ENCODE measurements at places on chromosomes 11 and 22.

- DNase-seq = no peak
These were observed 427.9 kb upstream of the DDI1 start for GRCh38 chr11:103608566-103608965.

DNA sequence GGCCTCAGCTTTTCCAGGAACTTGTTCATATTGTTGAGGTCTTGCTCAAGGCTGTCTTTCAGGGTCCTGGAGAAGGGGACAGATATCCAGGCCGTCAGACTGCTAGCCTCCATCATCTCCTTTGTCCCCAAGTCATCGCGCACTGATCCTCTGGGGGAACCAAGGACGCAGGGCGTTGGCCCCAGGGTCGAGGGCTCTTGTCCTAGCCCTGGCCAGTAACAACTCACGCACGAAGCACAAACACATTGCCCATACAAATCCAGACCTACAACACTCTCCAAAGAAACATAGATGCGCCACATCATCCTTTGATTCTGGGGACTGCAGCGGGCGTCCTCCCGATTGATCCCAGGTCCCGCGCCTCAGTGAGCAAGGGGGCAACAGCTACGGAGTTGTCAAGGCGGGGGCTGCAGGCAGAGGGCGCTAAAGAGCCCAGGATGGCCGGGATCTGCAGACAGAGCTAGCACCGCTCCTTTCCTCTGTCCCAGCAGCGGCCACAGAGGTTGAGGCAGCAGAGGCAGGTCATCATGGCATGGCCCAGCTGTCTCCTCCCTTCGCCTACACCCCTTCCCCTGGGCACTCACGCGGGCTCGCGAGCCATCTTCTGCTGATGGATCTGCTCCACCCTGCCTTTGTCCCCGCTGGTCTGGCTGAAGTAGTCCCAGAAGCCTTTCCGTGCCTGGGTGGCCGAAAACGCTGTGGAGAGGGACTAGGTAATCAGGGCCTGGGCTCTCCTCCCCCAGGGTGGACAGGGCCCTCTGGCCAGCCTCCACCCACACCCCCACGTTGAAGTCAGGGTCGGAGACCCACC, 472 bp downstream of the APOA5 start:
- peak; percentile 75 for DNase-seq

- no peak for DNase-seq
These were observed 8.5 kb upstream of the TMPRSS4 start for GRCh38 chr11:118068206-118068944.

GRCh38 chr11:532527-532985, 2.8 kb downstream of the HRAS start:
- no peak for DNase-seq

DNA sequence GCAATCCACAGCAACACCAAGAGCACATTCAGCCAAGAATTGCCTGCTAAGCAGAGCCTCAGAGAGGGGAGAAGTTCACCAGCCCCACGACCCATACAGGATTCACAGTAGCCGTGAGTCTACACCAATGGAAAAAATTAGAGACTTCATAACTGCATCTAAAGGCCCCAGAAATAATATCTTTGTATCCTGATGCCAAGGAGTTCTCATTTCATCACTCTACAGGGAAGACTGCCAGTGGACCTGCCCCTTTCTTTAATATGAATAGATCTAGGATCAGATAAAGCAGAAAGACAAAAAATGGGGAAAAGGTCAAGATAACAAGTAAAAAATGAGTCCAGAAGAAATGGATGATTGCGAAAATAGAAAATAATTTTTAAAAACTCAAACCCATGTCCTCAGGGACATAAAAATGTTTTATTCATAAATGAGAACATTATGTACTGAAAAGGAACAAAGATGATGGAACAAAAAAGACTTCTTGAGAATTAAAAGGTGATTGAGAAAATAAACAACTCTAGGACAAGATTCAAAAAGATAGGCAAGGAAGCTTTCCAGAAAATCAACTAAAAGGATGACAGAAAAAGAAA, 9.5 kb downstream of the APOL3 start:
- no peak for DNase-seq

DNA sequence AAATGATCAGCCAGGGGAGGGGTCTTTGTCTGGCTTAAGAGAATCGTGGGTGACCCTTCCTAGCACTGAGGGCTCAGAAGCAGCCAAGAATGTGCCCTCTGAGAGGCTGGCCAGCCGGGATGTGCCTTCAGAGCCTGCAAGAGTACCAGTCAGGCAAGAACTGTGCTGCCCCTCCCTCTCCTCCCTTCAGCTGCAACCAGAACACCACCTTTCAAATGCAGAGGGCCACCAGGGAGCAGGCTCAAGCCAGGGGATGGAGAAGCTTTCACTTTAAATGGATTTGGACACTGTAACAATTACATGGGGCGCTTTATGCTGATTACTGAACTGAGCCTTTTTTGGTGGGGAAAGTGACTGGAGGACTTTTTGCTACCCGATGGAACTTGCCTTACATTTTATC, 44.9 kb upstream of the TENM4 start:
- DNase-seq = no peak

GRCh38 chr11:125468852-125469251, 27.2 kb downstream of the FEZ1 start:
- no peak for DNase-seq

- no peak for DNase-seq
These were observed 93.6 kb downstream of the PDE2A start for GRCh38 chr11:72580642-72580950.

DNA sequence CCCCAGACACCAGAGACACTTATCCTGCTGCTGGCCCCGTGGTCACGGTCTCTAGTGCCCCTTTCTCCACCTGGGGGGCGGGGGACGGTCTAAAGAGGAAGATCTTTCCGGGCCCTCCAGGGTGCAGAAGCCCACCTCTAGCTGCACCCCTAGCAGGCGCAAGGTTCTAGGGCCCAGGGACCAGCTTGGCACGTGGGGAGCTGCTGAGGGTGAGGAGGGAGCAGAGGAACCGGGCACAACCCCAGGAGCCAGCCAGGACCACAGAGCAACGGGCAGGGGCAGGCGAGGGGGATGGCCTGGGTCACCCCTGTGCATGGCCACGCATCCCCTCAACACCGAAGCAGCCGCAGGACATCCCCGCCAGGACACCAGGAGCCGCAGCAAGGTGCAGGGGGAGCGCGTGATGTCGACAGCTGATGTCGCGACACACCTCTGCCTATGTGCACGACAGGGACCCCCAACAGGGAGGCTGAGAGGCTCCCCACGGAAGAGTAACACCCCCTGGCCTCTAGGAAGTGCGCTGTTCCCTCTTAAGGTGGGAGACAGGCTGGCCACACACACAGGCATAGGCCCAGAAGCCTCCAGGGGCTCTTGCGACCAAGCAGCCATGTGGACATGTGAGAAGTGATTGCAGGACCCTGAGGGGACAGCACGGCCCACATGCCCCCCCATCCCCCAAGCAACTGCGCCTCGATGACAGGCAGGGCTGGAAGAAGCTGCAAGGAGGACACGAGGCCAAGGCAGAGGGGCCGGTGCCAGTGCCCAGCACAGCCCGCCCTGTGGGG, 5.1 kb downstream of the LRFN4 start:
- DNase-seq = no peak

DNA sequence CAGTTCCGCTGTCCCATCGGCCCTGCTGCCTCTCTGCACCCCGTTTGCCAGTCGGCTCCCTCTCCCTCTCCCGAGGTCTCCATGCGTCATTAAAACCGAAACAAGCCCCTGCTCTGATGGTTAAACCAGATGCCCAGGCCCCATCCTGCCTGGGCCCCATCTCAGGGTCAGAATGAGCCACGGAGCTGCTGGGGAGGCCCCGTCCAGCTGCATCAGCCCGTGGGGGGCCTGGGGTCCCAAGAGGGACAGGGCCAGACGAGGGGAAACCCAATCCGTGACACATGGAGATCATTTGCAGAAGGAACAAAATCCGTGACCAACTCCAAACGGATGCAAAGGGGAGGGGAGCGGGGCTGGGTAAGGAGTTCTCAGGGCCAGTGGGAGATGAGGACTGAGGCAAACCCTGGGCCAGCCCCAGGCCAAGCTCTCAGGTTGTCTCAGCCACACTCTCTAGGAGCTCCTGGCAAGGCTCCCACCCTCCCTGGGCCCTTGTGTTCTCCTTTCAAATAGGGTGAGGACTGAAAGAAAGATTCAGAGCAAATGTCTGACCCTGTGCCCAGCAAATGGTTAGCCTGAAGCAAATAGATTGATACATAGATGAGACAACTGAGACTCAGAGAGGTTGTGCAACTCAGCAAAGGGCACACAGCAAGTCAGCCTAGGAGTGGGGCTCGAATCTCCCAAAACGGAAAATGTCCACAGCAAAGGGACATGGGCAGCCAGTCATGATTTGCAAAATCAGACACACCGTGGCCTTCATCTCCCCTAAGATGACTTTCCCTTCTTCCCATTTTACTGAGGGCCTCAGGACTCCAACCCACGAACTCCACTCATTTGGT, 162.1 kb downstream of the MN1 start:
- no peak for DNase-seq

DNA sequence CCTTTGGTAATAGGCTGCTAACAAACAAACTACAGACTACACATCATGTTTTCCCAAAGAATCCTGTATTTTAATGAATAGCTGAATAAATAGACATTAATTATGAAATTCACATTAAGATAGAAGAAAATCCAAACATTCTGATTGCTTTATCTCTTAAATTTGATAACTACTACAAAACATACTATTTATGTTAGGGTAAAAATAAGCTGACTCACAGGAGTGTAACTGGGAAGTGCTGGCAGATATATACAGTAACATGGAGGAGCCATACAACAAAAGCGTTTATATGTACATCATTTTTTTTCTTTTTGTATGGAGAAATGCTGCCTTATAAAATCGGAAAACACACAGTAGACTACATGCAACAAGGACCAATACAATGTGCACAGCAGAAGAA, 52.6 kb upstream of the MTMR2 start:
- DNase-seq = no peak

GRCh38 chr11:70887542-70887827, 364.9 kb downstream of the SHANK2 start:
- DNase-seq = no peak

GRCh38 chr11:10205928-10206327, 88.1 kb downstream of the SBF2 start:
- DNase-seq = no peak

GRCh38 chr11:71302911-71303310, 50.5 kb upstream of the SHANK2 start:
- DNase-seq = no peak

DNA sequence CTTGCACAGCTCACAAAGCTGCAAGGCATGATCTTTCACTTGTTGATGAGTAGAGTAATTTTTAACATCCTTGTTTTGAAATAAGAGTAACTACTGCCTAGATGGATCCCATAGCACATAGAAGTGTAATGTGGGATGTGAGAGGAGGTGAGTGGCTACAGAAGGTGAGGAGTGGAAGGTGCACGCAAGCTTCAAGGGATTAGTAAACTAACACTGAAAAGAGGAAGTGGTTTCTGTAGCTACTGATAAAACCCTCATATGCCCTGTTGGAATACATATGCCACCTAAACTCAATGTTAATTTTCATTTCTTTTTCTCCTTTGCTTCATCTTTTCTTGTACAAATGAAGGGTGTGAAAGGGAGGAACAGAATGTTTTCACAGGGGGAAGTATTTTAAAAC, 22.0 kb upstream of the CTSC start:
- DNase-seq = no peak

- no peak for DNase-seq
These were observed 17.7 kb downstream of the PHLDB1 start for GRCh38 chr11:118625036-118625690.

DNA sequence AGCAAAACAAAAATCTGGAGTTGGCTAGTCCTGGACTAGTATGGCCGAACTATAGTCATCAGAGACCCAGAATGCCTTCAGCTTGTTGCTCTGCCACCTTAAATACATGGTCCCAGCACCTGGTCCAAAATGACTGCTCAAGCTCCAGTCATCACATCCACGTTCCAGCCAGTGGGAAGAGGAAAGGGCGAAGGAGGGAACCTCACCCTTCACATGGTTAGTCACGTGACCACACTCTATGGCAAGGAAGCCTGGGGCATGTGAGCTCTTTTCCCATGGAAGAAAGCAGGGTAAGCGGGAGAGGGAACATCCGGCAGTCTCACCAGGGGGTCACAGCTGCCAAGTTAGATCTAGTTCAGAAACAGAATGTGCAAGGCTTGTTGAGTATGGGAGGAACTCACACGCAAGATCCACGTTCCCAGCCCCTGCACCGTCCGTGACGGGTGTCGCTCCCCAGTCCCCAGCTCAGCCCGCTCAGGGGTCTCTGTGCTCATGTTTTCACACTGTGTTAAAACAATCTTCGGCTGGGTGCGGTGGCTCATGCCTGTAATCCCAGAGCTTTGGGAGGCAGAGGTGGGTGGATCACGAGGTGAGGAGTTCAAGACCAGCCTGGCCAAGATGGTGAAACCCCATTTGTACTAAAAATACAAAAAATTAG, 1.9 kb upstream of the ANO9 start:
- DNase-seq = no peak

GRCh38 chr22:35491908-35492380, 48.7 kb upstream of the RASD2 start:
- no peak for DNase-seq

DNA sequence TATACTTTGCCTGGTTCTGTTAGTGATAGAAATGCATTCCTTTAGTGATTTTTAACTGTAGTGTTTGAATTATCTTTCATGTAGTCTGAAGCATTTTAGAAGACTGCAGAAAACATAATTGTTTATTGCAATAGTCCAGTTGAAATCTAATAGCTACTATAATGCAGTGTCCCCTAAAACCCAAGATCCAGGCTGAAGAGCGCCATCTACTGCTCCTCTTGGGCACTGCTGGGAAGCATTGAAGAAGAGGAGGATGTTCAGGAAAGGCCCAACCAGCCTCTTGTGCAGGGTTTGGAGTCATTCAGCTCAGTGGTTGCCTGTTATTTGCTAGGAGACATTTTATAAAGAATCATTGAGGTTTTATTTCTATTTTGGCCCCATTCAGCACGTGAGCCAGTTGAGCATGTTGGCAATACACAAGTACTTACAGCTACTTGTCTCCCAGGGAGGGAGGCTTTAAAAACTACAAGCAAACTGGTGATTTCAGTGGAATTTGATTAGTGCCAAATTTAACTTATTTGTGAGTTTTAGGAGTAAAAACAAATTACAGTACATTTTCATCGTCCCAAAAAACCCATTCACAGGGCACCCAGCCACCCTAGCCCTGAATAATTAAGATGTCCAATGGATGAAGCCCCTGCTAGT, 74.9 kb upstream of the HORMAD2 start:
- DNase-seq = peak; percentile 58

DNA sequence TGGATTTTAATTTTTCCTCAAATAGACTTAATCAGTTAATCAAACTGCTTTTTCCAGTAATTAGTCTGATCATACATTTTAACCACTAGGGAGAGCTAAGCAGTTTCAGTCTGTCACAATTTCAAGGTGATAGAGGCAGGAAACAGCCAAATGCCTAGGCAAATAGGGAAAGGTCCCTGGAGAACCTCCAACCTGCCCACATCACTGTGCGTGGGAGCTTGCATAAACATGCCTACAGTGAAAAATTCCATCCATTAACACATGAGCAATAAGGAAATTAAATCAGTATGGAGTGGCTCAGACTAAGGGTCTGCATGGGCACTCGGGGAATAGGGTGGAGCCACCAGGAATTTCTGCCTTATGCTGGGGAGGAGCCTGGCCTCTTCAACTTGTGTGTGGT, 74.6 kb downstream of the AASDHPPT start:
- no peak for DNase-seq

All from activated CD4-positive, alpha-beta T cell treated with anti-CD3 and anti-CD28 coated beads, Interleukin-2, amount 50 U/mL, for 1 hour (primary cell).